ENCODE measurements at places on chromosomes 6 and 20. TPM values are rescaled to one million over a fixed set of nuclear protein-coding genes. Genes with fewer than 3 reads are reported as not detected.

GRCh38 chr6:133245422-133245903 is 4.3 kb downstream of the EYA4 start:
- no peak overlapping the region for H3K4me3 ChIP-seq
- H3K27me3 ChIP-seq, result peaks cover 41% of the 10 kb centered on the region
- no peak overlapping the region for H3K27ac ChIP-seq
- DNase-seq, result no peak

GRCh38 chr6:161269310-161269709 is 4.6 kb downstream of the AGPAT4 start:
- peaks cover 30% of the 10 kb centered on the region for H3K4me1 ChIP-seq
- H3K36me3 ChIP-seq, result peaks cover 15% of the 10 kb centered on the region
- no peaks in the 10 kb centered on the region for H3K27me3 ChIP-seq
- no peak for DNase-seq

DNA sequence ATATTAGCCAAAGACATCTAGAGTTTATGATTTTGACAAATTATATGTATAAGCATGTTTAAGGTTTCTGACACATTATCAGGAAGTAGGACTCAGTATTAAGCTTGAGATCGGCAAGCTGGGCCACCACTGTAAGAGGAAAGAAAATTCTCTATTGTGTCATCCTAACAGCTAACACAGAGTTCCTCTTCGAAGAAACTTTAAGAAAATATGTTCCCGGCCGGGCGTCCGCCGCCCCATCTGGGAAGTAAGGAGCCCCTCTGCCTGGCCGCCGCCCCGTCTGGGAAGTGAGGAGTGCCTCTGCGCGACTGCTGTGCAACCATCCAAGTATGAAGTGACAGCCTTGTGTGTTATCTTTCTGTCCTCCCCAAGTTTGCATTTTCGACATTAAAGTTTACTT is 23.0 kb downstream of the USP49 start:
- H3K4me1 ChIP-seq, result no peaks in the 10 kb centered on the region
- no peak for DNase-seq
- no peaks in the 10 kb centered on the region for H3K27me3 ChIP-seq
- no peak overlapping the region for H3K27ac ChIP-seq
- H3K36me3 ChIP-seq, result no peaks in the 10 kb centered on the region
- H3K4me3 ChIP-seq, result no peak overlapping the region

- no peaks in the 10 kb centered on the region for H3K36me3 ChIP-seq
- H3K4me3 ChIP-seq, result no peak overlapping the region
- no peak overlapping the region for H3K27ac ChIP-seq
- no peaks in the 10 kb centered on the region for H3K4me1 ChIP-seq
These were observed 15.0 kb downstream of the BPHL start for GRCh38 chr6:3133515-3133914.

DNA sequence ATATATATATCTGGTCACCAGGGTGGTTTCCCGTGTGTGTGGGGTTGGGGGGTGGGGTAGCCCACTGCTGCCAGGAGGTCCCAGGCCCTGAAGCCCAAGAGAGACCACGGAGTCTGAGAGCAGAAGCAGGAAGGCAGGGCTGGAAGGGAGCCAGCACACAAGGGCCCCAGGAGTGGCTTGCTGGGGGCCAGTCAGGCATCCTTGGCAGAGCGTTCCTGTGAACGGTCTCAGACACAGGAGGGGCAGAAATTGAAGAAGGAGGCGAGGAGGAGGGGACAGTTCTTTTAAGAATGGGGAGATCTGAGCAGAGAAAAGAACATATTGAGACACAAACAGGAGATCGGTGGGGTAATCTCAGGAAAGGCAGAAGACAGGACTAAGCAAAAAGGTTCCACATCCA is 1.9 kb upstream of the EBF4 start:
- no peak for DNase-seq
- H3K27me3 ChIP-seq, result peaks cover 46% of the 10 kb centered on the region
- peaks cover 26% of the 10 kb centered on the region for H3K4me1 ChIP-seq
- no peak overlapping the region for H3K27ac ChIP-seq
- peak overlapping the region; percentile 78 for H3K4me3 ChIP-seq
- peaks cover 3% of the 10 kb centered on the region for H3K36me3 ChIP-seq

DNA sequence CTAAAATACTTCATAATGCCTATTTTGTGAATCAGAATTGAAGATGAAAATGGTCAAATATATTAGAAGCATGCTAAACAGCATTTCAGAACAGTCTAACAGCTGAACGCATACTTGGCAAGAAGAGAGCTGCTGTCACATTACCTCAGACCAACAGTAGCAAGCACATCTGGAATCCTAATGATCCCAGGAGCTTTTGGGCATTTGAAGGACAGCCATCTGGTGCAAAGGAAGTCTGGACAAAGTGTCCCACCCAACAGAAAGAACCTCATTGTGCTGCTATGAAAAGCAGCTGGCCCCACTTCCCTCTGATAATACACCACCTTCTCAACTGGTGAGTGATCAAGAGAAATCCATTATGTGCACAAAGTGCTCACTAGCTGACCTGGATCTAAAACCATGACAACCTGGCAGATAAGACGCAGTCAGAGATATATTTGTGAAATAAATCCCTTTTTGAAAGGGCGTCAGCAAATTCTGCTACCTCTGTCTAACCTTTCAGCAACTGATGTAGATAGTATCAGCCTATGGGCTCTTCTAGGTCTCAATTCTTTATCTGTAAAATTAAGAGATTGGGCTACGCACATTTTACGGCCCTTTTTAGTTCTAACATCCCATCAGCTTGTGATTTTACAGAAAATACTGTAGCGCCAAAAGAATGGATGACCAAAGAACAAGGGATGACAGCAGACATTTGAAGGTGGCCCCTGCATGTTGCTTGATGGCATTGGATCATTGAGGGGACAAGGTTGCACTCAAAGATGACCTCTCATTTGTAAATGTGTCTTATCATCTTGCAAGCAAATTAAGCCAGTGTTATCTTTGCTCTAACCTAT is 78.7 kb downstream of the SGK1 start:
- peaks cover 15% of the 10 kb centered on the region for H3K36me3 ChIP-seq
- H3K4me3 ChIP-seq, result no peak overlapping the region
- H3K4me1 ChIP-seq, result peaks cover 53% of the 10 kb centered on the region
- no peaks in the 10 kb centered on the region for H3K27me3 ChIP-seq
- no peak for DNase-seq

GRCh38 chr20:43040427-43040826 is 149.3 kb downstream of the PTPRT start:
- H3K27me3 ChIP-seq, result no peaks in the 10 kb centered on the region
- no peaks in the 10 kb centered on the region for H3K36me3 ChIP-seq
- no peak overlapping the region for H3K4me3 ChIP-seq
- no peaks in the 10 kb centered on the region for H3K4me1 ChIP-seq

- no peak overlapping the region for H3K4me3 ChIP-seq
- peaks cover 6% of the 10 kb centered on the region for H3K36me3 ChIP-seq
- no peak for DNase-seq
- H3K27ac ChIP-seq, result no peak overlapping the region
These were observed 6.5 kb downstream of the FOXP4 start for GRCh38 chr6:41552723-41553122.

GRCh38 chr6:163702736-163703135 is 288.2 kb downstream of the QKI start:
- H3K27ac ChIP-seq, result no peak overlapping the region
- DNase-seq, result no peak
- H3K4me1 ChIP-seq, result no peaks in the 10 kb centered on the region
- H3K36me3 ChIP-seq, result no peaks in the 10 kb centered on the region

- no peak overlapping the region for H3K27ac ChIP-seq
- no peak overlapping the region for H3K4me3 ChIP-seq
- DNase-seq, result no peak
- no peaks in the 10 kb centered on the region for H3K36me3 ChIP-seq
- H3K27me3 ChIP-seq, result no peaks in the 10 kb centered on the region
These were observed 34.8 kb upstream of the NCOA3 start for GRCh38 chr20:47466704-47467459.

- H3K4me1 ChIP-seq, result peaks cover 65% of the 10 kb centered on the region
- H3K27ac ChIP-seq, result peak overlapping the region; percentile 68
- peaks cover 59% of the 10 kb centered on the region for H3K36me3 ChIP-seq
- H3K4me3 ChIP-seq, result peak overlapping the region; percentile 37
These were observed 3.1 kb downstream of the TRMT6 start for GRCh38 chr20:5947276-5947675.

DNA sequence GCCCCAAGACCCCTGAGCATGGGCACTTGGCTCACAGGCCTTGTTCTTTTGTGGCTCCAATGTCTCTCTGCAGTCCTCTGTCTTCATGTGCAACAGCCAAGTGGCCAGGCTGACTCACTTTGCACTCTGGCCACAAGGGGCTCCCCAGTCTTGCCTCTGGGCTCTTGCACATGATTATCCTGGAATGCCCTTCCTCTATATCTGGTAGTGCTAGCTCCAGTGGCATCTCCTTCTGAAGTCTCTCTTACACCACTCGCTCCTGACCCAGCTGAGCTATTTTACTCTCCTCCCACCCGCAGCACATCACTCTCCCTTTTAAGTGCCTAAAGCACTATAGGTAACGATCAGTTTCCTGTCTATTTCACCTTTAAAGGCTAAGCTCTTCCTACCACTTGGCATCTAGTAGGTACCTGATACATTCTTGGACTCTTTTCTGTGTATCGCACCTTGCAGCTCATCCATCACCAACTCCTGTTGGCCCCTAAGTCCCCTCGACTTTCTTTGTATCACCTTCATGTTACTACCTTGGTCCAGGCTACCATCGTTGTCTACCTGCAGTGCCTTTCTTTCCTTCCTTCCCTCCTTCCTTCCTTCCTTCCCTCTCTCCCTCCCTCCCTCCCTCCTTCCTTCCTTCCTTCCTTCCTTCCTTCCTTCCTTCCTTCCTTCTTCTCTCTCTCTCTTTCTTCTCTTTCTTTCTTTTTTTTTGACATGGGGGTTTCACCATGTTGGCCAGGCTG is 211.9 kb upstream of the RNF24 start:
- DNase-seq, result no peak
- H3K27ac ChIP-seq, result no peak overlapping the region
- peaks cover 25% of the 10 kb centered on the region for H3K27me3 ChIP-seq
- H3K4me1 ChIP-seq, result peaks cover 3% of the 10 kb centered on the region
- no peaks in the 10 kb centered on the region for H3K36me3 ChIP-seq
- H3K4me3 ChIP-seq, result no peak overlapping the region

- H3K4me3 ChIP-seq, result no peak overlapping the region
- H3K27ac ChIP-seq, result no peak overlapping the region
- no peak for DNase-seq
- peaks cover 3% of the 10 kb centered on the region for H3K27me3 ChIP-seq
- H3K36me3 ChIP-seq, result no peaks in the 10 kb centered on the region
- H3K4me1 ChIP-seq, result no peaks in the 10 kb centered on the region
These were observed 55.1 kb upstream of the FBXL4 start for GRCh38 chr6:99002831-99003230.

DNA sequence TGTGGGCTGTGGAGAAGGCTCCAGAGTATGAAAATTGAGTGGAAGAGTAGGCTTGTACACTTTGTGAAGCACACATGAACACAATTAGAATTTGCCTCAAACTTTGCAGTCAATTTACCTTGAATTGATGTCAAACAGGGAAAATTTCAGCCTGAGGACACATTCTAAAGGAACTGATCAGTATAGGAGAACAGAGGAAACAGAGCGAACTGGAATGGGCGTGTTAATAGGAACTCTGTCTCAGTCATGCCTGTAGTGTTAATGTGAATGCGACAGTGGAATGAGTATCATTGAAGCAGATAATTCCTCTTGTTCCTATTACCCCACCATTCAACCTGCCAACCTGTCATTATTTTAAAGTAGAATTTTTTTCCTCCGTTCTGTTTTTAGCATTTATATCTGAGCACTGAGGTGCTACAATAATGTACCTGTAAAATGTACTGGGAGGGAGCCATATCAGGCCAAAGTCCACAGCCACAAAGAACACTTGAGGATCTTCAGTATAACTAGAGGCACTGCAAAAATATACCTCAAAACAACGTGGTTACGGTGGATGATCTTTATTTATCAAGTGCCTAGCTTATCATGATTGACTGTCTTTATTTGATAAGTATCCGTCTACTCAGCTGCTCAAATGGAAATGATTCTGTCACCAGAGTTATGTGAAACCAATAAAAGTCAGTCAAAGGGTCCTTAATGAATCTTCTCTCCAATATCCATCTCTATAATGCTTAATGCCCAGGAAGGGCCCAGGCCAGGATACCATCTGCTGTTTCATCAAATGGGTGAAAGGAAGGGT is 125.3 kb upstream of the STMND1 start:
- DNase-seq, result no peak
- H3K4me1 ChIP-seq, result peaks cover 4% of the 10 kb centered on the region
- H3K27me3 ChIP-seq, result peaks cover 51% of the 10 kb centered on the region
- H3K36me3 ChIP-seq, result no peaks in the 10 kb centered on the region

GRCh38 chr20:517221-517620 is 26.4 kb downstream of the CSNK2A1 start:
- H3K27ac ChIP-seq, result no peak overlapping the region
- H3K36me3 ChIP-seq, result peaks cover 55% of the 10 kb centered on the region
- peaks cover 3% of the 10 kb centered on the region for H3K4me1 ChIP-seq
- H3K4me3 ChIP-seq, result no peak overlapping the region
- no peaks in the 10 kb centered on the region for H3K27me3 ChIP-seq
- no peak for DNase-seq

GRCh38 chr6:79158856-79159516 is 75.5 kb downstream of the HMGN3 start:
- no peaks in the 10 kb centered on the region for H3K4me1 ChIP-seq
- H3K4me3 ChIP-seq, result no peak overlapping the region
- H3K27ac ChIP-seq, result no peak overlapping the region
- H3K36me3 ChIP-seq, result no peaks in the 10 kb centered on the region
- H3K27me3 ChIP-seq, result peaks cover 2% of the 10 kb centered on the region

- H3K36me3 ChIP-seq, result no peaks in the 10 kb centered on the region
- no peaks in the 10 kb centered on the region for H3K27me3 ChIP-seq
- H3K4me1 ChIP-seq, result no peaks in the 10 kb centered on the region
- H3K4me3 ChIP-seq, result no peak overlapping the region
- no peak overlapping the region for H3K27ac ChIP-seq
These were observed 493.1 kb upstream of the FLRT3 start for GRCh38 chr20:14830466-14830865.

GRCh38 chr6:21972516-21972915 is 324.3 kb downstream of the PRL start:
- no peak overlapping the region for H3K4me3 ChIP-seq
- no peak for DNase-seq
- no peak overlapping the region for H3K27ac ChIP-seq

KCNG1 gene
- total RNA-seq, result 0.30 TPM

ZSCAN12 gene
- total RNA-seq, result 4.6 TPM

BPI gene
- not detected for total RNA-seq

DNAH8 gene
- total RNA-seq, result 0.05 TPM

RAD21L1 gene
- not detected for total RNA-seq

HLA-DQA1 gene
- 41.1 TPM for total RNA-seq

DEFB124 gene
- total RNA-seq, result not detected

ASIP gene
- not detected for total RNA-seq

FAM209A gene
- total RNA-seq, result 1.4 TPM

PLG gene
- total RNA-seq, result not detected

SMPDL3A gene
- total RNA-seq, result 0.13 TPM

SCUBE3 gene
- not detected for total RNA-seq

TRIM40 gene
- total RNA-seq, result not detected

IL17F gene
- total RNA-seq, result 12.6 TPM

STK38 gene
- 88.9 TPM for total RNA-seq

Data from activated CD4-positive, alpha-beta memory T cell treated with anti-CD3 and anti-CD28 coated beads, Interleukin-2, amount 10 ng/mL, durations not matched to agents 7 days and 5 days (primary cell).